ENCODE measurements at places on chromosomes 16 and 17. TPM values are rescaled to one million over a fixed set of nuclear protein-coding genes. Genes with fewer than 3 reads are reported as not detected.

The TP53TG3C gene
- not detected for total RNA-seq

The GRAPL gene
- 55.1 TPM for total RNA-seq

The GALR2 gene
- not detected for total RNA-seq

The SEZ6L2 gene
- total RNA-seq = 2.4 TPM

The VPS35 gene
- 102 TPM for total RNA-seq

The C16orf92 gene
- not detected for total RNA-seq

The KRTAP3-2 gene
- total RNA-seq = not detected

The GLTPD2 gene
- not detected for total RNA-seq

The LRRC46 gene
- total RNA-seq = 0.42 TPM

The CA5A gene
- not detected for total RNA-seq

The KCTD19 gene
- total RNA-seq = 0.44 TPM

The ESRP2 gene
- 0.66 TPM for total RNA-seq

The PABPN1L gene
- total RNA-seq = not detected

The NXN gene
- total RNA-seq = 58.9 TPM

The SSTR5 gene
- 0.24 TPM for total RNA-seq

The CBLN1 gene
- not detected for total RNA-seq

The P3H4 gene
- 39.2 TPM for total RNA-seq

The PIMREG gene
- total RNA-seq = 37.7 TPM

The NHLRC4 gene
- total RNA-seq = 0.30 TPM

The MT1H gene
- not detected for total RNA-seq

The RGS9 gene
- total RNA-seq = 1.7 TPM

The FOXC2 gene
- total RNA-seq = 44.0 TPM

The PLXDC1 gene
- total RNA-seq = not detected

The SLC5A11 gene
- not detected for total RNA-seq

The TBC1D28 gene
- total RNA-seq = not detected

The CLEC19A gene
- total RNA-seq = not detected

The MON1B gene
- 50.1 TPM for total RNA-seq

The KIF18B gene
- total RNA-seq = 50.3 TPM

The SLC13A5 gene
- total RNA-seq = not detected

The SULT1A1 gene
- 0.62 TPM for total RNA-seq

The TNS4 gene
- total RNA-seq = not detected

The KRT12 gene
- total RNA-seq = not detected

The TAF15 gene
- 244 TPM for total RNA-seq

The HSPB9 gene
- not detected for total RNA-seq

The MINK1 gene
- 87.5 TPM for total RNA-seq

The CMTM2 gene
- total RNA-seq = not detected

The BEAN1 gene
- not detected for total RNA-seq

The RNU2-1 gene
- 4,679 TPM for total RNA-seq

The NECAB2 gene
- total RNA-seq = 0.31 TPM

The TMEM238L gene
- not detected for total RNA-seq

The CALB2 gene
- not detected for total RNA-seq

The ZCCHC14 gene
- total RNA-seq = 34.0 TPM

The SLC2A4 gene
- not detected for total RNA-seq

The CDK12 gene
- total RNA-seq = 55.4 TPM

The SLC6A2 gene
- not detected for total RNA-seq

The NPIPB6 gene
- total RNA-seq = 5.0 TPM

The CIBAR2 gene
- total RNA-seq = not detected

The APOBR gene
- total RNA-seq = not detected

The NMT1 gene
- 126 TPM for total RNA-seq

The KRTAP2-1 gene
- total RNA-seq = not detected

The CLTC gene
- 326 TPM for total RNA-seq

The GP1BA gene
- total RNA-seq = not detected

The PYY gene
- not detected for total RNA-seq

The CETP gene
- 2.8 TPM for total RNA-seq
